ENCODE measurements at places on chromosomes 12 and 14.

DNA sequence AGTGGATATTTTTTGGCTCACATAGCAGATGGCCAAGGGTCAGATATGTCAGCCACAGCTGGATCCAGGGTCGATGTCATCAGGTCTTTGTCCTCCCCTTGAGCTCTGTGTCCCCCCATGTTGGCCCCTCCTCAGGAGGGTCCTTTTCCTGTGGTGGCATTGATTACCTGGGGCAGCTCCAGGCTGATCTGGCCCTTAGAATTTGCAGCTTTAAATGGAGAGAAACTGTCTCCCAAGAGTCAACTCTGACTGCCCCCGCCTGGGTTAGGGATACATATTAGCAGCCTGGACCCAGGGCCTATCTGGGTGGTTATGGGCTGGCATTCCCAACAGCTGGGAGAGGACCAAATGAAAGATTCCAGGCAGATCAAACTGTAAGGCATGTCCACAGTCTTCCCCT lies 330.5 kb downstream of the RGS6 start:
- no peak for DNase-seq

GRCh38 chr14:27642251-27642866 lies 1044.5 kb upstream of the NOVA1 start:
- DNase-seq = no peak

DNA sequence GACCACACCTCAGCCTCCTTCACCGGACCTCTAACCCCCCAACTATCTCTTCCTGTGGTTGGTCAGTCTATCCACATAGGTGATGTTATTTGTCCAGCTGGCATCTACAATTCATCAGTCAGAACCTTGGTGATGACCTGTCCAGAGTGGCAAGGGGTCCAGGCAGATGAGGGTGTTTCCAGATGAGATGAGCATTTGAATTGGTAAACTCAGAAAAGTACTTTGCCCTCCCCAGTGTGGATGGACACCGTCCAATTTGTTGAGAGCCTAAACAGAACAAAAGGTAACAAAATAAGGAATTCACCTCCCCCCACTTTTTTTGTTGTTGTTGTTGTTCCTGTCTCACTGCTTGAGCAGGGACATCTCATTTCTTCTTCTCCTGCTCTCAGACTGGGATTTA lies 34.3 kb upstream of the LRP6 start:
- DNase-seq = no peak

- DNase-seq = no peak
Observed at GRCh38 chr14:72049462-72049861, 117.2 kb downstream of the RGS6 start.

GRCh38 chr12:74619884-74620283 lies 82.2 kb downstream of the ATXN7L3B start:
- no peak for DNase-seq

DNA sequence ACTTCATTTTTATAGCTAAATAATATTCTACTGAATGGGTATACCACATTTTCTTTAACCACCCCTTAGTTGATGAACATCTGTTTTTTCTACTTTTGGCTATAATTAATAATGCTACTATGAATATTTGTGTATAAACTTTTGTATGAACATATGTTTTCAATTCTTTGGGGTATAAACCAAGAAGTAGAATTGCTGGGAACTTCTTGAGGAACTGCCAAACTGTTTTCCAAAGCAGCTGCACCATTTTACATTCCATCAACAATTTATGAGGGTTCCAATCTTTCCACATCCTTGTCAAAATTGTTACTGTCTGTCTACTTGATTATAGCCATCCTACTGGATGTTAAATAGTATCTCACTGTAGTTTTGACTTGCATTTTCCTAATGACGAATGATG lies 221.8 kb downstream of the PRKD1 start:
- no peak for DNase-seq

All from thoracic aorta (tissue), 2 donors.